ENCODE measurements at places on chromosomes 3 and 15.

DNA sequence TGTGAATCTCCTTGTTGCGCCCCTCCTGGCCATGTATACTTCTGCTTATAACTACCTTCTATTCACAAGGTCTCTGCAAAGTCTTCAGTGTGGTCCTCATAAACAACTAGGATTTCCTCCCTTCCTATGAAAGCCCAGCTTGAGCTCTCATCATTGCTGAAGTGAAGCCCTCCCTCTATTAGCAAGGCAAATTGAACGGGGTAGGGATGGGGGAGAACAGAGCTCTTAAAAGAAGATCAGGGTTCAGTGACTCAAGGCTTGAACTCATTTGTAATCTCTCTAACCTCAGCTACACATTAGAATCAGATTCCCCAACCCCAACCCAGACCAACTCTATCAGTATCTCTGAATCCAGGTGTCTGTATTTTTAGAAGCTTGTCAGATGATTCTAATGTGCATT is 88.3 kb upstream of the ST8SIA2 start:
- no peak for DNase-seq

- no peak for DNase-seq
These were observed 24.5 kb upstream of the BDH1 start for GRCh38 chr3:197580253-197580691.

GRCh38 chr3:132507657-132508056 is 89.4 kb upstream of the ACKR4 start:
- DNase-seq = no peak

- no peak for DNase-seq
These were observed 31.8 kb downstream of the CCNL1 start for GRCh38 chr3:157127831-157128767.

DNA sequence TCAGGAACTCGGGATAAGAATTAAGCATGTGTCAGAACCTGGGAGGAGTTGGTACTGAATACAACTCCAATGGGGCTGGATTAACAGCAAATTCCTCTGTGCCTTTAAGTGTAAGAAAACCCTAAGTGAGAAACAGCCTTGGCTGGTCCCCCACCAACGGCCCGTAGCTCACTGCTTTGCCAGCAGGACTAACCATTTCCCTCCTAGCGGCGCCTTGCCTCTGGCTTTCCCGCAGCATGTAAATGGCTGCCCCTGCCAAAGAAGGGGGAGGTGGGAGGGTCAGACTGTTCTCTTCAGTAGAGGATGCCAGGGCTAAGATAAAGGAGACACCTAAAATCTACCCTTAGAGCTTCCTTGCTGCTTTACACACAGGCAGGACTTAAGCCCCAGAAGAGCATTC is 51.0 kb upstream of the SH3GL3 start:
- no peak for DNase-seq

- DNase-seq = no peak
These were observed 125.1 kb downstream of the TJP1 start for GRCh38 chr15:29696950-29697738.

GRCh38 chr15:77457191-77457904 is 36.7 kb downstream of the HMG20A start:
- DNase-seq = no peak

GRCh38 chr3:140955645-140956044 is 14.0 kb downstream of the SLC25A36 start:
- no peak for DNase-seq

GRCh38 chr3:124663690-124664089 is 66.6 kb upstream of the UMPS start:
- no peak for DNase-seq

- no peak for DNase-seq
These were observed 53.4 kb downstream of the TPRA1 start for GRCh38 chr3:127536830-127537812.

GRCh38 chr15:70151462-70151861 is 53.7 kb upstream of the TLE3 start:
- DNase-seq = no peak

GRCh38 chr3:123386477-123387040 is 62.3 kb downstream of the ADCY5 start:
- no peak for DNase-seq

DNA sequence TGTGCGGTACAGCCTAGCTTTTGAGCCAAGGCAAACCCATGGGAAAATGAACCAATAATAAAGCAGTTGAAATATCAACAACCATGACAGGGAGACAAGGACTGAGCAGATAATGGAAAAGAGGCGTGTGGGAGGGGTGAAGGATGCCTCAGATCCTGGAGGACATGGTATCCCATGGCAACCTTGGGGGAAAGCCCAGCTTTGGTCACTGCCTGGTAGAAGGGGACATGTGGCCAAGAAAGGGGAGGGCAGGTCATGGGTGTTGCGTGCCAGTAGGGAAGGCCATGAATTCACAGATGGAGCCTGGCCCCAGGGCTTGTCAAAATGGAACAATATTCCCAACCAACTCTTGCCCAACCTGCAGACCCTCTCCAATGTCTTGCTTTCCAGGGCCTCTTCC is 140.5 kb upstream of the SMAD3 start:
- no peak for DNase-seq

GRCh38 chr3:46896386-46896785 is 18.9 kb downstream of the PTH1R start:
- DNase-seq = no peak

DNA sequence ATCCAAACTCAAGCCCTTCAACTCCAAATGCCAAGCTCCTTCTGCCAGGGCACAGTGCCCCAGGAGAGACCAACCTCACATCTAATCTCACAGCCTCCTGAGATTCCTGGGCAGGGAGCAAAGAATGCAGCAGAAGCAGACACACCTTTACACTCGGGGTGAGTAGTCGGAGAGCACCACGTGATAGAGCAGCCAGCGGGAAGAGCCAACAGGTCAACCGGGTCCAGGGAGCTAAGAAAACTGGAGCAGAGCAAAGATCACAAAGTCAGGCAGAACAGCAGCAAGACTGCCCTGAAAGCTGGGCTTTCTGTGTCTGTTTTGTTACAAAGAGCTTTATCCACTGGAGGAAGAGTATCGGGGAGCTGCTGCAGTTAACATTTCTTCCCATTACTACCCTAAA is 4.2 kb downstream of the B3GALNT1 start:
- no peak for DNase-seq

- no peak for DNase-seq
These were observed 26.1 kb downstream of the SKIL start for GRCh38 chr3:170383567-170383966.

- DNase-seq = no peak
These were observed 21.1 kb downstream of the OXNAD1 start for GRCh38 chr3:16286161-16286560.

GRCh38 chr3:195147649-195148080 is 123.3 kb downstream of the XXYLT1 start:
- DNase-seq = peak; percentile 84

DNA sequence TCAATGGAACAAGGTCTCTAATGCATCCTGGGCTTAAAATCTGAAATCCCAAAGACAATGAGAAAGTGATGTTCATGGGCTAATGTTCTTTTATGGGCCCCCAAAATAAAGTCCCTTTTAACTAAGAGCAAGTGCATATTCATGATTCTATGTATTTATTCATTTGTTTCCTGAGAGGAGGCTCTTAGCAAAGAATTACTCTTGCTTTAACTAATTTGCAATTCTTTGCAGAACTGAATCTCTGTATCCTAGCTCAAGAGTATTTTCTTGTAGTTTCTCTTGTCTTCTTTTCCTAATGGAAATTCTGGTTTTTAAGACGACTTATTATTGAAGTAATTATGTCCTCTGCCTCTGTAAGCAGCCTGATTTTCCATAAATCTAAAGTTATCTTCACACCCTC is 202.2 kb upstream of the TP63 start:
- no peak for DNase-seq

DNA sequence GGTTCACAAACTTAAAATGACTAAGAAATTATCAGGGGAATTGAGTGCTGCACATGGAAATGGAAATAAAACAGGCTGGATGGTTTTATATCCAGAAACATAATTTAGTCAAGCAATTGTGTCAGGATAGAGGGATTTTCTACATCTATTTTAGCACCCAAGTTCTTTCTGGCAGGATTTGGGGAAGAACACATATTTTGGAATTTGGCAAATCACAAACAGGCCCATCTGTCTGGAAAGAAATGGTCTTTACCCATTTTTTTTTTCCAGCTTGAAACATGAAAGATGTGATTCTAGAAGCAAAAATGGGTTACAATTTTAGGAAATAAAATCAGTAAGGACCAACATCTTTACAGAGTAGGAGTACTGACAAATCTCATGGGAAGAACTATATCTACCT is 14.4 kb upstream of the UNC13C start:
- DNase-seq = no peak

- DNase-seq = no peak
These were observed 723.9 kb upstream of the ZNF385D start for GRCh38 chr3:22474706-22475445.

DNA sequence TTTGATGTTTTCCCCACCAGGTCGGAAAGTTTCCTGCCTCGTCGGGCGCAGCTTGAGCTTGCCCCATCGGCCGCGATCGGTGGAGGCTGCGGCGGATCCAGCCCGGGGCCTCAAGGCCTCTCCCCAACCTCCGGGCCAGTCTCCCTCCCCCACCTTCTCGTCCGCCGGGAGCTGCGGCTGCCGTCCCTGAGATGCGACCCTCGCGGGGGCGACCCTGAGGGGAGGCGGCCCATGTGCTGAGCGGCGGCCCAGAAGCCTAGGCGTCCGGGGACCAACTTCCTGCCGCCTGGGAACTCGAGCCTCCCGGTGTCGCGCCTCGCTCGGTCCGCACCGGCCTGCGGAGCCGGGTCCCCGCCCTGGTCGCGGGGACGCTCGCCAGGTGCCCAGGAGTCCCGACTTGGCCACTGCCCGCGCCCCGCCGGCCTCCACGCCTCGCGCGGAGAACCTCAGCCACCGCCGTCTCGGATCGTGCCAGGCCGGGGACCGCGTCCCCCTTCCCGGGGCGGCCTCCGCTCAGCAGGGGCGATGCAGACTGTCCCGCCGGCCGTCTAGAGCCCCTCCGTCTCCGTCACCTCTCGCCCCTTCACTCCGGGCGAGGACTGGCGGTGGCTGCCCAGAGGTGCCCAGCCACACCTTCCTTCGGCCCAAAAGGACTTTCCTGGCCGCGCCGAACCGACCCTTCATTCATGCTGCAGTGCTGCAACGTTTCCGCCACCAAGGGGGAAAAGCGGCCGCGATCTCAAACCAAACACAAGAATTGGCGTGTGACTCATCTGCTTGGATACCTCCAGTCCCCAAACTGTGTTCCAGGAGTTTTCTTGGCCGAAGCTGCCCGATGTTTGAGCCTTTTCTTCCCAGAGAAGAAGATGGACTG is 656 bp downstream of the SLMAP start:
- DNase-seq = peak; percentile 31

- DNase-seq = no peak
These were observed 62.7 kb downstream of the MEF2A start for GRCh38 chr15:99628374-99629001.

- DNase-seq = peak; percentile 60
These were observed 1.3 kb downstream of the TCF12 start for GRCh38 chr15:56919609-56920366.

- DNase-seq = no peak
These were observed 5.1 kb downstream of the RNU6-1 start for GRCh38 chr15:67834581-67835296.

- no peak for DNase-seq
These were observed 195.6 kb downstream of the UBE3A start for GRCh38 chr15:25242957-25243799.

- DNase-seq = no peak
These were observed 3.8 kb downstream of the OR5K2 start for GRCh38 chr3:98501270-98501669.

DNA sequence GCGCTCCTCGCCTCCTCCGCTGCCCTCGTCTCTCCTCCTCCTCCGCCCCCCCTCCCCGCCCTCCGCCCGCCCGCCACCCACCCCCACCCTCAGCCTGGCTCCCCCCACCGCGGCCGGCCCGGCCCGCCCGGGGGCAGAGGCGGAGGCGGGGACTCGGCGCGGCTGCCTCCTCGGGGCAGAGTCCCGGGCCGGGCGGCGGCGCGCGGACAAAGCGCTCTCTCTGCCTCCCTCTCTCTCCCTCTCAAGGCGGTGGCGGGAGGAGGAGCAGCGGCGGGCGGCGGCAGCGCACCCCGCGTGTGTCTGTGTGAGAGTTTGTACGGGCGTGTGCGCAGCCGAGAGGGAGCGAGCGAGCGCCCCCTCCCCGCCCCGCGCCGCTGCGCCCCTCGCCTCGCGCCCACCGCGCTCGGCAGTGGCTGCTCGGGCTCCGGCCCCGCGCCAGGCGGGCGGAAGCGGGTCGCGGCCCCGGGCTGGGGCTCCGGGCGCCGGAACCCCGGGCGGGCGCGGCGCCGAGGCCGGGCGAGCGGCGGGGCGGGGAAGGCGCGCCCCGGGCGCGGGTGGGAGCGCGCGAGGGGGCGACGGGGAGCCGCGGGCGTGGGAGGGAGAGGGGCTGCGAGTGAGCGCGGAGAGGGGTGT is at the start of gene IGF2BP2:
Gene IGF2BP2, minus strand, starts transcription at position 37 of the 633 bp plus-strand sequence. CDS start 82 bp downstream, outside the sequence.
- peak; percentile 72 for DNase-seq

DNA sequence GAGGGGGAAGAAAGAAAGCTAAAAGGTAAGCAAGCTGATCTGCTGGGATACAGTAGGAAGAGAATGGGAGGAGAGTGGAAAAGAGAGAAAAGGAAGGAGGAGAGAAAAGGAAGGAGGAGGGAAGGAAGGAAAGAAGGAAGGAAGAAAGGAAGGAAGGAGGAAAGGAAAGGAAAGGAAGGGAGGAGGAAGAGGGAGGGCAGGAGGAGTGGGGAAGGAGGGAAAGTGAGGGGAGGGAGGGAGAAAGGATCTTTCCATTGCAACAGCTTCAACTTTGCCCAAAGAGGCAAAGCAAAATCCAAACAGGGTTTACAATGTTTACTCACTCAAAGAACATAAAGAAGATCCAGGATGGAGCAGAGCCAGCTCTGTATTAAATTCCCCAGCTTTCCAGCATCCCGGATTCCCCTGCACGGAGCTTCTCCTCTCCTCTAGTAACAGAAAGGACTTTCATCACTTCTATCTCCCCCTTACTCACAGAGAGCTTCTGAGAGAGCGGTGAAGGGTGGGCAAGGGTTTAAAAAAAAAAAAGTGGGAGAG is 494.2 kb upstream of the PROK2 start:
- DNase-seq = no peak

DNA sequence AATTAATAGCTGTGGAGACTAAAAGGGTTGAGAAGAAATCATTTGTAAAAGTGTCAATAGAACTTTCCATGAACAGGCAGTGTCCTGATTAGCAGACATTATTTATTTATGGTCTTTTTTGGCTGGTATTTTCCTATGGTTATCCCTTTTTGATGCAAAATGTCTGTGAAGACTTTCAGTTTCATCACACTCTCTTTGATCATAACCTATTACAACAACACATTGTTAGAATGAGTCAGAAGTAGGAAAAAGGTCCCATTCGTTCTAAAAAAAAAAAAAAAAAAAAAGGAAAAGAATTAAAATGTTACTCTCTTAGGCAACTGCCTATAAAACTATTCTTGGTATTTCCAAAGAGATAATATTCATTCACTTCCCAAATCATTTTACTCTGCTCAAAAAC is 62.1 kb downstream of the SLC49A4 start:
- no peak for DNase-seq

DNA sequence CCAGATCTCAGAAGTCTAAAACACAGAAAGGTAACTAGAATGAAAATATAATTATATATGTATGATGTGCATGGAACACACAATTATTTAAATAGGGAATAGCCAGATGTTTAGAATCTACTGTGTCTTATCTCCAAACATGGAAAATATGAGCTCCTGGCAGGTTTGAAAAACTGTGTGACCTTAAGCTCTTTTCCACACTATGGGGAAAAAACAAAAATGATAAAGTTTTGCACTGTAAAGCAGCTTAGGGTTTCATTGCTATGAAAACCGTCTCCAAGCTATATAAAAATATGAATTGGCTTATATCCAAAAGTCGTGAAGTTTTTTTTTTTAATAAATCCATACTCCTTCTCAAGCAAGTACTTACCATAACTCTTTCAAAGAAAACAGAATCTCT is 159.8 kb downstream of the ERC2 start:
- no peak for DNase-seq
